ENCODE measurements at places on chromosomes 3 and 15. TPM values are rescaled to one million over a fixed set of nuclear protein-coding genes. Genes with fewer than 3 reads are reported as not detected.

- DNase-seq: no peak
Measured at GRCh38 chr3:160444411-160444810, 5.2 kb downstream of the TRIM59 start.

DNA sequence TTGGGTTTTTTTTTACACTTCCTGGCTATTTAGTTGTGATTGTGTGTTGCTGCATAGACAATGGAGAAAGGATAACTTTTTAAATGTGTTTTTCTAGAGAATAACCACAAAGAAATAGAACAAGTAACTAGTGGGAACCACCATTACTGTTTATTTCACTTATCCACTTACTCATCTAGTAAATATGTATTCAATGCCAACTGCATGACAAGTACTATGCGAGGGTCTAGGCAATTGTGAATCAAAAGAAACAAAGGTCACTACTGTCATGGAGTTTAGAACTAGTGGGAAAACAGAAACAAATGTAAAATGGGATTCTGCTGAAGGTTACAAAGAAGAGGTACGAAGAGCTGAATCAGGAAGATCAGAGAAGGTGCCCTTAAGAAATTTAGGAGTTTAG, 600.9 kb upstream of the ROBO2 start:
- DNase-seq: no peak

The GOLGA6B gene
- polyA plus RNA-seq: not detected

The LSAMP gene
- not detected for polyA plus RNA-seq

GRCh38 chr15:80730926-80731325, 35.8 kb downstream of the ABHD17C start:
- no peak for DNase-seq

DNA sequence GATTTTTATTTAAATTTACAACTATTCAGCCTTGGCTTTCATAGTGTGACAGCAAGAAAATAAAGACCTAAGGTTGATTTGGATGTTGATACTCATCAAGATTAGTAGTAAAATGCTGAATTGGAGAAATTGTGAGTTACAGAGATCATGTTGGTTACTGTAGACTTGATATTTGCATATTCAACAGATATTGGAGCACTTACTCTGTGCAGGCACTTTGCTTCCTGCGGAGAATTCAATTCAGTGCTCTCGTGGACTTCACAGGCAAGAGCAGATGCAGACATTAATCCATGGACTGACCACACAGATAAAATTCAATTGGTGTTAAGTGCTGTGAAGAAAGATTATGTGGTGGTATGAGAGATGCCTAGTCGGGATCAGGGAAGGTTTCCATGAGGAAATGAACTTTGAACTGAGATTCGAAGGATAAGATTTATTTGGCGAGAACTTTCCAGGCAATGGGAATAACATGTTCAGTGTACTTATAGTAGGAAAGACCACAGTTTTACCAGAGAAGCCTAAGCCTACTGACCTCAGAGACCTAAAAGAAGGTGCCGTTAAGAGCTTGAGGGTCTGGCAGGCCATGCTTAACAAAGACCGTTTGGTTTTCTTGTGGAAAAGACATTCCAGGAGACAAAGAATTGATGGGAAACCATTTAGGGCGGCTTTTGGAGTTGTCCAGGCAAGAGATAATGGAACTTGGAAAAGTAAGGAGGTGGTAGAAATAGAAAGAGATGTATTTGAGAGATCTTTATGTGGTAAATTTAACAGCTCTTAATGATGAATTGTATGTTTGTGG, 4.3 kb downstream of the SELENOT start:
- no peak for DNase-seq

- DNase-seq: no peak
Measured at GRCh38 chr3:118714800-118715199, 319.8 kb downstream of the IGSF11 start.

- no peak for DNase-seq
Measured at GRCh38 chr3:31924610-31925270, 56.3 kb downstream of the OSBPL10 start.

The GALNT15 gene
- polyA plus RNA-seq: not detected

- DNase-seq: no peak
Measured at GRCh38 chr3:30522476-30522875, 83.9 kb upstream of the TGFBR2 start.

DNA sequence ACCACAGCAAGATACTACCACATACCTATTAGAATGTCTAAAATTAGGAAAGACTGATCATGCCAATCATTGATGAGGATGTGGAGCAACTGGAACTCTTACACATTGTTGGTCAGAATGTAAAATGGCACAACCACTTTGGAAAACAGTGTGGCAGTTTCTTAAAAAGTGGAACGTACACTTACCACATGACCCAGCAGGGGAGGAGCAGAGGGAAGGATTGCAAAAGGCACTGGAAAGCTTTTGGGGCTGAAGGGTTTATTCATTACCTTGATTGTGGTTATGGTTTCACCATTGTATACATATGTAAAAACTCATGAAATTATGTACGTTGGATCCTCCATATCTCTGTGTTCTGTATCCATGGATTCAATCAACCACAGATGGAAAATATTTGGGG, 3.3 kb upstream of the EHD4 start:
- peak; percentile 21 for DNase-seq

The ARIH2 gene
- 72.2 TPM for polyA plus RNA-seq

The TBCCD1 gene
- 9.2 TPM for polyA plus RNA-seq
